Activated naive CD8-positive, alpha-beta T cell treated with anti-CD3 and anti-CD28 coated beads, Interleukin-2, amount 10 ng/mL, durations not matched to agents 7 days and 5 days (primary cell): ENCODE measurements at places on chromosomes 12 and 14.

DNA sequence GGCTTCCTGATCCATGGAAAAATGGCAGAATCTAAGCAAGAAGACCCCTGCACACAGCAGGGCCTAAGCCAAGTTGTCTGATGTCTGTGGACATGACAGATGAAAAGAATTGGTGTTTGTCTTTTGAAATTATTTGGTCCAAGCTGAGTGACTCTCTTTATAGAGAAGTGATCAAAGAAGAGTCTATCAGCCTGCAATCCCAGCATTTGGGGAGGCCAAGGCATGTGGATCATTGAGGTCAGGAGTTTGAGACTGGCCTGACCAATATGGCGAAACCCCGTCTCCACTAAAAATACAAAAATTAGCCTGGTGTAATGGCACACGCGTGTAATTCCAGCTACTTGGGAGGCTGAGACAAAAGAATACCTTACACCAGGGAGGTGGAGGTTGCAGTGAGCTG, 64.8 kb upstream of the TUNAR start:
- DNase-seq, result no peak

DNA sequence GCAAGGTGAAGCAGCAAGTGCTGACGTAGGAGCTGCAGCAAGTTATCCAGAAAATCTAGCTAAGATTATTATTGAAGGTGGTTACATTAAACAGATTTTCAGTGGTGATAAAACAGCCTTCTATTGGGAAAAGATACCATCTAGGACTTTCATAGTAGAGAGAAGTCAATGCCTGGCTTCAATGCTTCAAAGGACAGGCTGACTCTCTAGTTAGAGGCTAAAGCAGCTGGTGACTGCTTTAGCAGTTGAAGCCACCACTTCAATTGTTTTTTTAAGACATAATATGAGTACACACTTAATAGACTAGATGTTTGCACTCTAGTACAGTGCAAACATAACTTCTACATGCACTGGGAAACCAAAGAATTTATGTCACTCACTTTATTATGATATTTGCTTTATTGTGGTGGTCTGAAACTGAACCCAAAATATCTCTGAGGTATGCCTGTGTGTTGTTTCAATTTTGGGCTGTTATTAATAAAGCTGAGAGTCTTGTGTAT, 1026.9 kb upstream of the FOXG1 start:
- no peak for DNase-seq

DNA sequence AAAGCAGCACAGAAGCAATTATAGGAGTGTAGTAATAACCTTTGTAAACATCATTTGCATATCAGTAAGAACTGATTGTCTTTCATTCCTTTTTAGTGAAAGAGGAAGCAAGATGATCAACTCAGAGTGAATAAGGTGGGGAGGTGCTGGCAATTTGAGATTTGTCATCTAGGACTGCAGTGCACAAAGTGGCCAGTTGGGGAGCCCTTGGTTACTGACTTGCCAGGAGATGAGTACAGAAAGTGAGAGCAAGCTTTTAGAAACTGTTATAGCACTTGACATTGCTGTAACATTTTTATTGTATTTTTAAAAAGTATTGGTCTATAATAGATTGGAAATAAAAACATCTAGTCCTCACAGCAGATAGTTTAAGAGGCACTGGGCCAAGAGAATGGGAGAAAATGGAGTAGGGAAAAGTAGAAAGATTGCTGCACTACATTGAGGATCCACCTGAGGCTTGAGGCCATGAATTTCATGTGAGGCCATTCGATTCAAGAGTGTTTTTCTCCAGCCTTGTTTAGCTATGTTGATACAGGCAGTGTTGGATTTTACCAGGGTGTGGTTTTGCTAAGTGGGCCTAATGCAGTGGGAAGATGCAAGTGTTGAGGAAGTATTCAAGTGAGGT, 98.2 kb downstream of the SNAPC1 start:
- DNase-seq, result peak; percentile 65

- DNase-seq, result no peak
These were observed 927.0 kb downstream of the SLC16A7 start for GRCh38 chr12:60522684-60523400.

DNA sequence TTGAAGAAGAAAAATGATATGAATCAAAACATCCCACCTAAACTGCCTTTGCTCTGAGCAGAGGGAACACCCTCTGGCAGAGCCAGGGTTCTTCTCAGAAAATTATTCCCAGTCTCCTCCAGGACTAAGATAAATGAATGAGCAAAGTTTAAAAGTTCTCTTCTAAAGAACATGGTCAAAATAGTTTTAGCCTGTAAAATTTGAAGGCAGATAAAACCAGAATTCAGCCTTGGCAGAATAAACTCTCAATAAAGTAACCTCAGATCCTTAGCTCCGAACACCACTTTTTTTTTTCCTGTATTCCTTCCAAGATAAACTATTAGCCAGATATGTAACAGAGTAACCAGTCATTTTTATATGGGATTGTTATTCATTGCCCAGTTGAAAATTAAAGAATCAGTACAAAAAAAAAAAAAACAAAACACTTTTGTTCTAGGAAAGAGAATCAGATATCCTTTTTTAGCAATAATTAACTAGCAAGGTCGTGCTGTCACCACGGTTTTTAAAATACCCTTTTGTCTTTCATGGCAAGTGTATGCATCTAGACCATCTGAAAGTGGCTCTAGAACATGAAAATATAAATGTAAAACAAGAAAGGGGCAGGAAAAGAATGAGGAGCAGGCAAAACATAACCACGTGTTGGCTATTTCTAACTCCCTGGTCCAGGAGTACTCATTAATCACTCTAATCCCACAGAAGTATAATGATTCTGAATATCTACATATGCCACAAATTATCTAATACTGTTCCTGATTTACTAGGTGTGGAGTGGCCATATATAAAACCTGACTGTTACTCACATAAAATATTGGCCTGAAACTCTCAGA, 60.8 kb downstream of the CAPZA3 start:
- DNase-seq, result no peak

GRCh38 chr12:89412665-89413064, 60.4 kb upstream of the DUSP6 start:
- DNase-seq, result no peak

GRCh38 chr12:129635021-129635685, 268.7 kb downstream of the TMEM132D start:
- DNase-seq, result no peak

- no peak for DNase-seq
These were observed 353.6 kb upstream of the SFSWAP start for GRCh38 chr12:131357185-131357747.

DNA sequence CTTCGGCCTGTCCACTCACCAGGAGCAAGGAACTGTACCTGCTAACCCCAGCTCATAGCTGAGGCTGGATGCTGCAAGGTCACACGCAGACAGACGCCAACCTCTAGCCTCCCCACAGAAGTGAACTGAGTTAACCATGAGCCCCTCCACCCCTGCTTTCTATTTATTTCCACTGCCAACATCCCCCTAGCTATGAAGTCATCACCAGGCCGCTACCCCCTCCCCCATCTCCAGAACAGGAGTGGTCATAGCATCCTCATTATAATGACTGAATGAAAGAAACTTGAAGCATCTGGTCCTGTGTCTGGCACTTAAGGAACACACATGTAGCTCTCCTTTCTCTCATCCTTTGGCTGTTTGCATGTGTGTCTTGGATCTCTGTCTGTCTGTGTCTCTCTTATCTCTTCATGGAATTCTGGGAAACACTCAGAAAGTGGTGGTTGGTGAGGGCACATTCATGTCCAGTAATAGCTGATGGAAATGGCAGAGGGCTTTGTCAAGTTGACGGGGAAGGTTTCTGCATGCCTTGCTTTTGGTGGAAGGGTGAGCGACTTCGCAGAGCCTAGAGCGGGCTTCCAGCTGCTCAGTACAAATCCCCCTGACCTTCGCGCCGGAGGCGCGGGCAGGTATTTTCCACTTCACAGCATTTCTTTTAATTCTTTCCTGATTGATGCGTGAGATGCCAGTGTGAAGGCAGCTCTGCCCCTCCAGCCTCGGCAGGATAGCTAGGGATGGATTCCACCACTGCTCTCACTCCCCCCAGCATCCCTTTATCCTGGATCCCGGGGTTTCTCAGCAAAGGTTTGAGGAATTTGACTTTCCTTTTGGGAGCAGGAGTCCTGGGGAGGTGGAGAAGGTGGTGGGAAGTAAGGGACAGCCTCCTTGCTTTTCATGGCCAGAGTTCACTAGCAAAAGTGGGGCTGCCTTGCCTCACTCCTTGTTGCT, 198.2 kb downstream of the CHST11 start:
- DNase-seq, result no peak

DNA sequence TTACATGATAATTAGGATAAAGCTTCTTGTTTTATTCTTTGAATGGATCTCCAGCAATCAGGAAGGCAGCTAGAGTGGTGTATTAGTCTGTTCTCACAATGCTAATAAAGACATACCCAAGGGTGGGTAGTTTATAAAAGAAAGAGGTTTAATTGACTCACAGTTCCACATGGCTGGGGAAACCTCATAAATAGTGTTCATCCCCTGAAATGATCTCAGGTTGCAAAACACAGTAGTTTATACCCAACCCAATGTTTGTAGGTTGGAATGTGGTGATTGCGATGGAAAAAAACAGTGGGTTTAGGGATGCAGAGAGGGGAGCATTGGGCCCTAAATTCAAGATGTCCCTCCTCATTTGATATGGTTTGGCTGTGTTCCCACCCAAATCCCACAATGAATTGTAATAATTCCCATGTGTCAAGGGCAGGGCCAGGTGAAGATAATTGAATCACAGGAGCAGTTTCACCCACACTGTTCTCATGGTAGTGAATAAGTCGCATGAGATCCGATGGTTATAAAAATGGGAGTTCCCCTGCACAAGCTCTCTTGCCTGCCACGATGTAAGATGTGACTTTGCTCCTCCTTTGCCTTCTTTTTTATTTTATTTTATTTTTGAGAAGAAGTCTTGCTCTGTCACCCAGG, 11.5 kb downstream of the MUCL1 start:
- no peak for DNase-seq

GRCh38 chr12:130041983-130042812, 120.1 kb upstream of the FZD10 start:
- peak; percentile 57 for DNase-seq

DNA sequence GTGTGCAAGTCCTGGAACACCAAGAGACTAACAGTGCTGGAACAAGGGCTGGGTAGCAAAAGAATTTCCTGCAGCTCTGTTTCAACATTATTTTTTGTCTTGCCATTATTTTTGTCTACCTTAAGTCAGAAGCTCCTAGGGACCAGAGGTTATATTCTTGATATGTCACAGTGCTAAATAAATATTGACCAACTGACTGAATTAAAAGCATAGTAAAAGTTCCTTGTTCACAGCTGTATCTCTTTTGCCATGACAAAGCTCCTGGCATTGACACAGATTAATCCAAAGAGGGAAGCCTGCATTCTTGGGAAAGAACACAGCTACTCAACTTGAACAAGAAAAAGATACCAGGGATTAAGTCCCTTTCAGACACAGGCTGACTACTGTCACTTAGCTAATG, 136.5 kb downstream of the SPTSSA start:
- no peak for DNase-seq

DNA sequence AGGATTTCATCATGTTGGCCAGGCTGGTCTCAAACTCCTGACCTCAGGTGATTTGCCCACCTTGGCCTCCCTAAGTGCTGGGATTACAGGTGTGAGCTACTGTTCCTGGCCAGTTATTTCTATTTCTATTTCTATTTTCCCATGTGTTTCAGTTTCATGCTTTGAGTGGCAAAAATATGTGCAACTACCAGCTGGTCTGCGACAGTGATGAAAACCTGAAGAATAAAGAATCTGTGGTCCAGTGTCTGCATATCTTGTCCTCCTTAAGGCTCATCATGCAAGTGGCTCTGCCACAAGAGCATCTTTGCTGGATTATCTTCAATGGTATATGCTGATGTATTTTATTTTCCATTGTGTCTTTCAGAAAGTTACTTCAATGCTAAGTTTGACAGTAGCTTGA, 17.4 kb downstream of the CFAP54 start:
- DNase-seq, result no peak

GRCh38 chr14:36174767-36175424, 1.6 kb downstream of the PTCSC3 start:
- no peak for DNase-seq

DNA sequence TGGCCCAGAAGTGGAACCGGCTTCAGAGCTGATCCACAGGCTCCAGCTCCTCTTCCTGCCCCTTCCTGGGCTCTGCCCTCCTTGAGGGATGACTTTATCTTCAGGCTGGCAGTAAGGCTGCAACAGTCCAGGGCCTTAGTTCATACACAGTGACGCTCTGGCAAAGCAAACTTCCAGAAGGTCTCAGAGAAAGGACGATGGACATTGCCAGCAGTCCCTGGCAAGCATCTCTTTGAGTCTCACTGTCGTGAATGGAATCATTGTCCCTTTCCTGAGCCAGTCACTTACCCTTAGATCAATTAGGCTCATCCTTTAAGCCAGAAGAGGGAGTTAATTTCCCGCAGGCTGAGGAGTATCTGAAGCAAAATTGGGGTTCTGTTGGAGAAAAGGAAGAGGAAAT, 8.6 kb downstream of the AK7 start:
- DNase-seq, result no peak

GRCh38 chr12:104230304-104231095, 14.9 kb downstream of the TXNRD1 start:
- no peak for DNase-seq

DNA sequence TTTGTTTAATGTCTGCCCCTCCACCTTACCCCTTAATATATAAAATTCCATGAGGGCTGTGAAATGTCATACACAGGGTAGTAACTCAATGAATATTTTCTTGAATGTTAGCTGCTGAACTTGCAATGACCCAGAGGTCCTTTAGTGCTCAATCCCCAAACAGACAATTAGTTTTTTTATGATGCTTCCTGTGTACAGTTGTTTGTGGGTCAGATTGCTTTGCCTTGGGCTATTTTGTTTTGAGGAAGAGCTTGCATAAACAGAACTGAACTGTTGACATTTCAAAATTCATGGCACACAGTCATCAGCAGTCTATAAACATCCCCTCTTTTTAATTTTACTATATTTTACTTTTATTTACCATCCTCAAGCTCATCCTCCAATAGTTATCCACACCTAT, 820.5 kb upstream of the SEL1L start:
- no peak for DNase-seq

DNA sequence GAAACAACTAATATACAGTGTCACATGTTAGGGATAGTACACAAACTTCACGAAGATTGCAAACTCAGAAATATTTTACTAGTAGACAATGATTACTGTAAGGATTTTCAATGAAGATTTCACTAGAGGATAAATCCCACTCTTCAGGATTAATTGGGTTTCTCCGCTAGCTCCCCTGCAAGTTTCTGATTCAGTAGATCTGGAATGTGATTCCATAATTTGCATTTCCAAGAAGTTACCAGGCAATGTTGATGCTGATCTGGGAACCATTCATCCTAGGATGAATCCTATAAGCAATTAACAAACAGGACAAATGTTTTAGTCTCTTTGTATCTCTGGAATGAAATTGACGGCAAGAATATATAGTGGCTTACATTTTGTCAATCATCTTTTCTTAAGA, 272.4 kb downstream of the ALX1 start:
- DNase-seq, result no peak
